ENCODE measurements at places on chromosomes 1 and 21.

GRCh38 chr1:180912801-180913565, at the start of gene KIAA1614:
KIAA1614 (plus strand) TSS chr1:180912897; CDS start chr1:180913244, 347 bp downstream.
- no peak for DNase-seq

- DNase-seq, result no peak
These were observed 401.5 kb downstream of the VAV3 start for GRCh38 chr1:107563441-107563840.

DNA sequence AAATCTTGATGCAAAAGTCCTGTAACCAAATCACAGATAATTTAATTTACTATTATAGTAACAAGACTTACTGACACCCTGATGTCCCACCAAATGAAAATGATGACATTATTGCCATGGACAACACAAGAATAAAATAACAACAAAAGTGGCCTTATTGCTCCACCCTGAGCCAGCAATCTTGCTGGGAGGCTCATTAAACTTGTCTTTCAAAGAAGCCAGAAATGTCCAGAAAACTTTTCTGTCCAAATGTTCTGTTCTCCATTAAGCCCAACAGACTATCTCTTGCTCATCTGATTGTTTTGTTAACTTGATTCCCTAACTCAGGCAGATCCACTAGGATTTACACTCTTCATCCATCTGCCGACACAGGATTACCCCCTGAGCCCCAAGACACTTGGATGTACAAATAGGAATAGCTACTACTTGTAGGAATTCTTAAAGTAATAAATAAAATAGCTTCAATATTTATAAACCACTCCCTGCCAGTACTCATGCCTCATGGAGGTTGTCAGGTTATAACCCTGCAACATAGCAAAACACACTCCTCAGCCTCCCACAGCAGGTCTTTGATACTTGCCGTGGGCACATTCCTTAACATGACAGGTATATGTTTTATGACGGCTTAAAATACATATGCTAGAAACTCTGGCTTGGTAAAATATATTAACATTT, 84.9 kb downstream of the PTPN14 start:
- DNase-seq, result no peak

- no peak for DNase-seq
These were observed 2.7 kb upstream of the CR1 start for GRCh38 chr1:207493212-207493611.

- DNase-seq, result no peak
These were observed 35.2 kb upstream of the SYT2 start for GRCh38 chr1:202745323-202745888.

- no peak for DNase-seq
These were observed 697.2 kb downstream of the USP25 start for GRCh38 chr21:16426936-16427335.

DNA sequence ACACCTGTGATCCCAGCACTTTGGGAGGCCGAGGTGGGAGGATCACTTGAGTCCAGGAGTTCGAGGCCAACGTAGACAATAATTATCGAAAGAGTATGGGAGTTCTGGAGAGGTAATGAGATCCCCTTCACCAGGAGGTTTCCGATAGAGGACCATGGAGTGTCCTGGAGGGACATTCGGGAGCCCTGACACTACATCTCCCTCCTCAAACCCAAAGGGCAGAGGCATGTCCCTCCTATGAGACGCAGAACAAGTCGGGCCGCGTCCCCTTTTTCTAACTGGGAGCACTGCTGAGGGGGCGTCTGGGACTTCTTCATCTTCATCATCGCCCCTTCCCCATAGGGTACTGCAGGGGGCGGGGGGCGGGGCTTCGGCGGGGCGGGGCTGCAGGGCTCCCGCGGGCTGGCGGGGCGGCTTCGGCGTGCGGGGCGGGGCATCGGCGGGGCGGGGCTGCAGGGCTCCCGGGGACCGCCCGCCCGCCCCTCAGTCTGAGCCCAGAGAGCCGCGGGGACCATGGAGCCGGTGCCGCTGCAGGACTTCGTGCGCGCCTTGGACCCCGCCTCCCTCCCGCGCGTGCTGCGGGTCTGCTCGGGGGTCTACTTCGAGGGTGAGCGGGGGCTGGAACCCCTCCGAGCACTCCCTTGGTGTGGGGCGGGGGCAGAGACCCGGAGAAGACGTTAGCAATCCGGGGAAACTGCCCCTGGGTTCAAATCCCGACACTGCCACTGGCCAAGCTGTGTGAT, at the start of gene THEMIS2:
THEMIS2 (plus strand) TSS at position 486 of the 743 bp plus-strand sequence; CDS start at position 514, 28 bp downstream.
- DNase-seq, result peak; percentile 55

- DNase-seq, result no peak
These were observed 6.0 kb downstream of the TFF1 start for GRCh38 chr21:42360317-42360716.

- no peak for DNase-seq
These were observed 103.3 kb downstream of the DUSP10 start for GRCh38 chr1:221638595-221638994.

- no peak for DNase-seq
These were observed 28.7 kb upstream of the SLC45A3 start for GRCh38 chr1:205709059-205709398.

- no peak for DNase-seq
These were observed 231.7 kb upstream of the ZRANB2 start for GRCh38 chr1:71312545-71312944.

- no peak for DNase-seq
These were observed 141.9 kb upstream of the PTBP2 start for GRCh38 chr1:96579636-96580035.

- DNase-seq, result no peak
These were observed 62.3 kb downstream of the GON4L start for GRCh38 chr1:155794605-155795245.

DNA sequence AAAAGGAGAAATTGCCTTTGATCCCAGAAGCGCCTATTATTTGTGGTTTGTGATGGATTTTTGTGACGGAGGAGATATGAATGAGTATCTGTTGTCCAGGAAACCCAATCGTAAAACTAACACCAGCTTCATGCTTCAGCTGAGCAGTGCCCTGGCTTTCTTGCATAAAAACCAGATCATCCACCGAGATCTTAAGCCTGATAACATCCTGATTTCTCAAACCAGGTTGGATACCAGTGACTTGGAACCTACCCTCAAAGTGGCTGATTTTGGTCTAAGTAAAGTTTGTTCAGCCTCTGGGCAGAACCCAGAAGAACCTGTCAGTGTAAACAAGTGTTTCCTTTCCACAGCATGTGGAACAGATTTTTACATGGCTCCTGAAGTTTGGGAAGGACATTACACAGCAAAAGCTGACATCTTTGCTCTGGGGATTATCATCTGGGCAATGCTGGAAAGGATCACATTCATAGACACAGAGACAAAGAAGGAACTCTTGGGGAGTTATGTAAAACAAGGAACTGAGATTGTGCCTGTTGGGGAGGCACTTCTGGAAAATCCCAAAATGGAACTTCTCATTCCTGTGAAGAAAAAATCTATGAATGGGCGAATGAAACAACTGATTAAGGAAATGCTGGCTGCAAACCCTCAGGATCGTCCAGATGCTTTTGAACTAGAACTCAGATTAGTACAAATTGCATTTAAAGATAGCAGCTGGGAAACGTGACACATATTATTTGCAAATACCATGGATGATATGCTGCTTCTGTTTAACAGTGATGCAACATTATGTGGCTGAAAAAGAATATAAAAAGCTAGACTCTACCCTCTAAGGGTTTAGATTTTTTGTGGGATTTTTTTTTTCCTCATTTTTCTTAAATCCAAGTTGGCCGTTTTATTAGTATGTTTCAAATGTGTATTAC, 10.5 kb downstream of the PDIK1L start:
- no peak for DNase-seq

GRCh38 chr1:17658837-17659236, 96.3 kb upstream of the ACTL8 start:
- DNase-seq, result no peak

DNA sequence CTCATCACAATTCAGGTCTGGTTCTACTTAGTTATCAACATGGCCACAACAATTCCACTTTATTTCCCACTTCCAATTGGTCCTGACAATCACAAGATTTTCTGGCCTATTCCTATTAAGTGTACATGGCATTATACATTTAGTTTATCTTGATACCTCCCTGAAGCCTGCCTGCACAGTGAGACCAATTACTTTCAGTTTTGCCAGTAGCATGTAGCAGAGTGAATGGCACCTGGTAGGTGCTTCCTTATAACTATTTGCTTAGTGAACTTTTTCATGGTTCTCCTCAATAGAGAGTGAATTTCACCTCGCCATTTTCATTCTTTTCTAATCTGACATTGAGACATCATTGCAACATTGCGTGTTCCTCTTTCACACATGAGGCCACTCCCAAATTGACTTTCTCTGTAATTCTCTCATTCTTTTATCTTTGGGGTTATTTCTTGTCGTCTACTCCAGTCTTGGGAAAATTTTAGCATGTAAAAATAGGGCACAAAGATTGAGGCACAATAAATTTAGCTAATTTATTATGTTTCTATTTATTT, 124.3 kb downstream of the DISC1 start:
- DNase-seq, result no peak

DNA sequence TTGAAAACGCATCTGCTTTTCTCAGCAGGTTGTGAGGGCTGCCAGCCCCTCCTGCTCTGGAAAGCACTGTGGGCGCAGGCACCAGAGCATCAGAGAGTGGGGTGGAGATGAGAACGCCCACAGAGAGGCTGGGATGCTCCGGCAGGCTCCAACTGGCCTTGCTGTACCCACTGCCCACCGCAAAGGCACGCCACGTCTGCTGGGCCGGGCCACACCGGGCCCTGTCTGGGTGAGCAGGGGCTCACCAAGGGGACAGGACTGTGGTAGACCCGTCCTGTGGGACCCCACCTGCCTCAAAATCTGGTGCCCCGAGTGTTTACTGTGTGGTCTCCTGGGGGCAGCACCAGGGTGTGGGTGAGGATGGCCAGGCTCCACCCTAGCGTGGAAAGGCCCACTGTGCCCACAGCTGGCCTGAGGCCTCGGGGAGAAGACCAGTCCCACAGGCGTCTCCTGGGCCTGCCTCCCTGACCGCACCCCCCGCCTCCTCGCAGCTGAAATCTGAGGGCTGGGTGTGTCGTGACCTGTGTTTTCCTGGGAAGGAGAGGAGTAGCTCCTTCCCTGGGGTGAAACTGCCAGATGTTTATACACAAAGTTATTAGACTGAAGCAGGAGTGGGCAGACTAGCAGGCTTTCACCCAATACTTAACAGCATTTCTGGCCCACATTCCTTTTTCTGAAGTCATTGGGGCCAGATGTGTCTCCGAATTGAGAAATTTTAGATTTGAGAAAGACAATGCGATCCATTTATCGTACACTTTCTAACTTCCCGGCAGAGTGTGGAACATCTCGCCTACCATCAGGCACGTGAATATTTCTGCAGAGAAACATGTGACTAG, 53.8 kb downstream of the STUM start:
- no peak for DNase-seq

GRCh38 chr1:115063228-115063901, 25.9 kb downstream of the TSPAN2 start:
- no peak for DNase-seq

- DNase-seq, result no peak
These were observed 75.9 kb upstream of the SMYD2 start for GRCh38 chr1:214205053-214205452.

Data from activated CD8-positive, alpha-beta memory T cell treated with anti-CD3 and anti-CD28 coated beads for 4 hours (primary cell).